ENCODE measurements at places on chromosomes 2 and 18.

DNA sequence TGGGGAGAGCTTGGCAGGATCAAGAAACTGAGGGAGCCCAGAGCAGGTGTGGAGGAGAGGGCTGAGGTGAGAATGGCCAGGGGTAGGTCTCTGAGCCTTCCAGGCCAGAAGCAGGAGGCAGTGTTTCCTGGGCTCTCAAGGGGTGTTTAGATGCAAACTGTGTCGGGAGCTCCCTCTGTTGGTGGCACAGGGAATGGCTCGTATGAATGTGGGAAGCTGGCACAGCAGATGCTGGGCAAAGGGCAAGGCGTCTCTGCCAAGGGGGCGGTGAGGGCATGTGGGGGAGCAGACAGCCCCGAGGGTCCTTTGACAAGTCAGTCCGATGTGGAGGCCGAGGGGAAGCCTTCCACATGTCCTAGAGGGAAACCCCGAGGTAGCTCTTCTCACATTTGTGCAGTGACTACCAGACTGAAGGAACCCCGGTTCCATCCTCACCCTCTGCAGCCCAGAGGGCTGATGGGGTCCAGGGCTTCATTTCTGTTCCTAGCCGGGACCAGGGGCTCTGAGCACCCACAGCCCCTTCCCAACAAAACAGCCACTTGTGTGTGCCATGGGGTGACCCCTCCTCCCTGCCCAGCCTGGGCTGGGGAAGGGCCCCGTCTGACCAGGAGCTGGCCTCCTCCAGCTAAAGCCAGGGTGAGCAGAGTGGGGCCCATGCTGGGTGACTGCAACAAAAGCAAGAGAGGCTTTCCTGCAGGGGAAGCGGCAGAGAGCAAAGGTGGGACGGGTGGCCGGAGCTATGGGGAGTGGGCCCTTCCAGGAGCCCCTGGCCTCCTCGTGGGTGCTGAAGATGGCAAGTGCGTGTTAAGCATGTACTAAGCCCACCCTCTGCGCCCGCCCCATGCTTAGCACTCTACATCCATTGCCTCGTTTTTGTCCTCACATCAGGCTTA lies 103.4 kb downstream of the SEPTIN10 start:
- DNase-seq: peak; percentile 78

DNA sequence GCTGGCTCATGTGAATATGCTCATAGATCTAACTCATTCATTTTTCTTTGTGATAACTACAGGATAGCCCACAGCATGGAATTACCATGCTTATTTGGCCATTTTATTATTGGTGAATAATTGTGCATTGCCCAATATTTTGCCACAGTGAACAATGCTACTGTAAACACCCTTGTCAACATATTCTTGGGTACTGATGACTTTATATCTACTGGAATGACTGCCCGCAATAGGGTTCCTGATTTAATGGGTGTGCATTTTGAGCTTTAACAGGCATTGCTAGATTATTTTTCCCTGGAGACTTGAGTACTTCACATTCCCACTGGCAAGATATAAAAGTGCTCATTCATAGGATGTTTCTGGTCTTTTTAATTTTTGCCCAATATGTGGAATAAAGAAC lies 42.7 kb upstream of the EVA1A start:
- no peak for DNase-seq

GRCh38 chr2:191560411-191560980 lies 117.4 kb upstream of the NABP1 start:
- no peak for DNase-seq

DNA sequence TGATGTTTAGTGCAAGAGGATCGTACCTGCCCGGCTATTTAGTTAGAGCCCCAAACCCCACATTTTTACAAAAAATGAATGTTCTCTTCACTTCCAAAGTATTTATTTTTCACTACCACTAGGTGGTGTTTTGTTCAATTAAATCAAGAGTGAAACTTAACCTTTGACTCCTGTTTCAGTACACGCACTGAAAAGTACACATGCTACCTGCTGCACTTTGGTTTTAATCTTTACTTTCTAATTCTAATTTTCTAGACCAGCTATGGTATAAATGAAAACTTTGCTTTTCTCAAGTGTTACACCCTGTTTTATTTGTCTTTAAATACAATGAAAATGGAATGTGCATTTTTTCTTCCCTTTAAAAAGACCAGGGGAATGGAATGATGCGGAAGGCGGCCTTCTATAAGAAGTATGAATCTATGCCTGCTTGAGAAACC lies 31.4 kb upstream of the CHN1 start:
- DNase-seq: peak; percentile 3
